ENCODE measurements at places on chromosomes 6 and 20.
A peak's percentile ranks its signal among the peaks of the same experiment; 100 is the strongest.

GRCh38 chr6:56692523-56693245, 50.0 kb upstream of the DST start:
- peak; percentile 37 for DNase-seq

DNA sequence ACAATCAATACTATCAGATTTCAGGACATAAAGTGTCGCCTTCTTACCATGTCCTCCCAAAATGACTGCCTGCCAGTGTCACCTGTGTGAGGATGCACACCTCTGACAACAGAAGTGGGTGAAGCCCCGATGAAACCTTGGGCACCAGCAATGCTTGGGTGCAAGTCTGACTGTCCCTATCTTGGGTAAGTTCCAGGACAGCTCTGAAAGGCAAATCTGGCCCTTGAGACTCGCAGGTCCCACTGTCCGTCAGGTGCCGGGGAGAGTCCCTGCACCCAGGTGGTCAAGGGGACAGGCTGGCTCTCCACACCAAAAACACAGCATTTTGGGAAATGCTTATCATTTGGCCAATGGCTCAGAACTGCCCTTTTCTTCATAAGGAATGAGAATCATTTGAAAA, 43.3 kb downstream of the EZR start:
- DNase-seq: no peak

- peak; percentile 68 for DNase-seq
Measured at GRCh38 chr20:62808211-62808865, 3.7 kb downstream of the OGFR start.

DNA sequence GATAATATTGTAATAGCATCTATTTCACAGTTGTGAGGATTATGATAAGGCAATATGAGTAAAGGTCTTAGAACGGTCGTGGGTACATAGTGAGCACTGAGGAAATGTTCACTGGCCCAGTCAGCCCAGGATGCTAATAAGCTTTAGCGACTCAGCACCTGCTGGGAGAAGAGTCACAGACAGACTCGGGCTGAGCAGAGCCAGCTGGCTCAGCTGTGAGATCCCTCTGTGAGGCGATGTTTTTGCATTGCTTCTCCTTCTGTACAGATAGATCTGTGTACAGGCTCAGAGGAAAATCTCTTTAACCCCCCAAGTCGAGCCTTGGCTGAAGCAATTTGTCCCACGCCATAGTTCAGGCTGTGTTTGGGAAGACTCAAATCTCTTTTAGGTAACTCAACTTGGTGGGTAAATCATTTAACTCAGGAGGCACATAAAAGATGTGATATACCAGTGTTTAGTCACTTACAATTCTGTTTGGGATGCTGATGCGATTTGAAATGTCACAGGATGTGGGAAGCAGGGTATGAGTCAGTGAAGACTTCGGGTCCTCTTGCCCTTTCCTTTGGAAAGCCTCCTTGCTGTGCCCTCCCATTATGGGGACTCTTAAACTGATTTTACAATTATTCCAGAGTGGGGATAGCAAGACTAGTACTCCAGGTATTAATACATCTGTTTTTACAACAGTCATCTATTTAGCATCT, 53.1 kb downstream of the PHACTR1 start:
- DNase-seq: no peak

DNA sequence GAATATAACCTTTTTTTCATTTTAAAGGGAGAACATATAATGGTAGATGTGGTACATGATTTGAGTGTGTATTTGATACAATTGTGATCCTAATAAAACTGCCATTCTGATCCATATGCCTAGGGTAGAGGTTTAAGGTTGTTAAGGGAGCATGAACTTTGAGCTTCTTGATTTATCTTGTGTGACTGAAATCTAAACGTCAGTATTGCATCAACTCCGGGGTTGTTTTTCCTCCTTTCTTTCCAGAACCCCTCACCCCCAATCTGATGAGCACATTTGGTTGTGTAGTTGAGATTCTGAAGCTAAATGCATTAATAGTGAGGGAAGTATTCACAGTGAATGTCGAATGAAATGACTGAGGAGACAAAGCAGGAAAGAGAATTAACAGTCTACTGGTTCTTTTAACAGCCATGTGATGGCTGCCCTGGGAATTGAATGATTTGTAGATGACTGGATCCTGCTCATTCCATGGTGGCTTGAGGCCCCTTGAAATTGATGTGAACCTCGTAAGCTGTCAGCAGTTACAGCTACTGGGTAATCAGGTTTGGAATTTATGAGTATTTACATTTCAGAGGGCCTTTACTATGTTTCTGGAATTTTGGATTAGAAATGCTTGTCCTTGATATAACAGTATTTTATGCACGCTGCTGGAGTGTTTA, 44.8 kb downstream of the FARS2 start:
- DNase-seq: no peak

GRCh38 chr6:1759870-1760269, 150.2 kb downstream of the FOXC1 start:
- no peak for DNase-seq

GRCh38 chr6:40417031-40417430, 170.1 kb downstream of the LRFN2 start:
- DNase-seq: no peak

DNA sequence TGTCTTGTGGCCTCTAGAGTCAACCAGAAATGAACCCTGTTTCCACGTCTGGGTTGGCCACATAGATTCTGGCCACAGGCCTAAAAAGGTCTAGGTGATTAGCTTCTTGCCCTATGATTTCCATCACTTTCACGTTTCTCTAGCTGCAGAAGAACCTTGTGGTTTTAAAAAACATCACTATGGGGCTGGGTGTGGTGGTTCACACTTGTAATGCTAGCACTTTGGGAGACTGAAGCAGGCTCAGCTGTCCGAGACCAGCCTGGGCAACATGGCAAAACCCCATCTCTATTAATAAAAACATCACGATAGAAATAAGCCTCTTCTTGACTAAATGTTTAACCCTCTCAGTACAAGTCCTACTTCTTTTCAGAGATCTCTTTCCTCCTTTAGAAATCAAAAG, 27.6 kb downstream of the POLR1C start:
- no peak for DNase-seq

DNA sequence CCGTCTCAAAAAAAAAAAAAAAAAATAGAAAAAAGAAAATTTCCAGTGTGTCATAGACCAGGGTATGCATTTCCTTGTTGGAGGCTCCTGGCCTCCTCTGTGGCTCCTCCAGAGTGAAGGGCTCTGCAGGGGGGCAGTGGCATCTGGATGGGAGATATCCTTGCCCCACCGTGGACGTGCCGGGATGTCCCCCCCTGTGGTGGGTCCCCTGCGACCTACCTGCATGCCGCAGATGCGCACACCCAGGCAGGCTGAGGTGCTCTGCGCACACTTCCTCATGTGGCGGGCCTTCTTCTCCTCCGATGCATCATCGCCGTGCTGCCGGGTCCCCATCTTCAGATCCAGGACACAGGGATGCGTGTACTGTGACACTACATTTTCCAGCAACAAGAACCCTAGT, 13.7 kb upstream of the UQCC2 start:
- DNase-seq: no peak

DNA sequence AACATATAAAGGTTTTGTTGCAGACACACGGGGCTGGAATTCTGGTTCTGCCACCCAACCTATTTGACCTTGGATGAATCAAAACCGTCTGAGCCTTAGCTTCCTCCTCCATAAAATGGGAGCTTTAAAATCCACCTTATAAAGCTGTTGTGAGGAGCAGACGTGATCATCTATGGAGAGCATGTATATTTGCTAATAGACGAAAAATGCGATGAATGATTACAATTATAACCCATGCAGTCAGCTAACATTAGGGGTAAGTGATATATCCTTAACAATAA, 586 bp upstream of the NUP153 start:
- DNase-seq: no peak

DNA sequence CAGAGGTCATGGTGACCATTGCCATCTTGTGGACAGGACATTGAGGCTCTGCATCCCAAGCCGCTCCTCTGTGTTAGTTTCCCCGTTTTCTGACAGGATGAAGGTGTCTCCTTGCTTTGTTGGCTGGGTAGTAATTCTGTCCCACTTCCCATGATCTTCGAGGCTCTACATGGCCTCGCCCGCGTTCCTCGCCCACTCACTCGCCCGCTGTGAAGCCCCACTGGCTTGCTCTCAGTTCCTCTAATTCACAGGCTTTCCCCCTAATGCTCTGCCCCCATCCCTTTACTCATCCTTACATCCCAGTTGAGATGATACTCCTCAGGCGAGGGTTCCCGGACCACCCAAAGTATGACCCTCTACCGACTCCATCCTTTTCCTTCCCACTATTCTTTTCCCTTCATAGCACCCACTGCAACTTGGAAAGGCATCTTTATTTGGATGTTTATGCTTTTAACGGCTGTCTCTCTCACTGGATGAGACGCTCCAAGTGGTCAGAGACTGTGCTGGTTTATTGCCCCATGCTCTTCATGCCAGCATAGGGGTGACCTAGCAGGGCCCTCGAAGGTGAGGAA, 511 bp upstream of the SLC35B2 start:
- DNase-seq: no peak

- DNase-seq: peak; percentile 43
Measured at GRCh38 chr6:33632558-33633039, 11.5 kb downstream of the ITPR3 start.

DNA sequence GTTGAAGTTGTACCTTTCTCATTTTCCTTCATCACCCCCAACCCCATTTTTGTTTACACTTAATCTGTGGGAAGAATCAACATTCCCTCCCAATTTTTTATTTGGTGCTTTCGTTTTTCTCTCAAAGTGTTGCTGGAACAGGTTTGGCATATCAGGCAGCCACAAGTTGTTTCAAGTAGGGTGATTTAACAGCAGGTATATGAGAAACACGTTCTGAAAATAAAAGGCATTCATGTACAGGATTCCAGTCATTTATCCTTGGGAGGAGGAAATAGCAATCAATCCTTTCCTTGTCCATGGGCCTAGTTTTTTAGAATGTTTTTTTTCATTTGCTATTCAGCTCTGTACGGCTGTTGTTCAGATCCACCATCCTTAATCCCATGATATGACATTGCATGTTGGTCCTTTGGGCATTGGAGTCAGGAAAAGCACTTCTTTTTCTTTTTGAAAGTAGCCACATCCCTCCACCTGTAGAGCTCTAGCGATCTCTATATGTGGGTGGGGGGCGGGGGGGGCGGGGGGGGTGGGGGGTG, 120.2 kb downstream of the JARID2 start:
- peak; percentile 13 for DNase-seq

- no peak for DNase-seq
Measured at GRCh38 chr6:12528136-12528535, 188.4 kb upstream of the PHACTR1 start.

DNA sequence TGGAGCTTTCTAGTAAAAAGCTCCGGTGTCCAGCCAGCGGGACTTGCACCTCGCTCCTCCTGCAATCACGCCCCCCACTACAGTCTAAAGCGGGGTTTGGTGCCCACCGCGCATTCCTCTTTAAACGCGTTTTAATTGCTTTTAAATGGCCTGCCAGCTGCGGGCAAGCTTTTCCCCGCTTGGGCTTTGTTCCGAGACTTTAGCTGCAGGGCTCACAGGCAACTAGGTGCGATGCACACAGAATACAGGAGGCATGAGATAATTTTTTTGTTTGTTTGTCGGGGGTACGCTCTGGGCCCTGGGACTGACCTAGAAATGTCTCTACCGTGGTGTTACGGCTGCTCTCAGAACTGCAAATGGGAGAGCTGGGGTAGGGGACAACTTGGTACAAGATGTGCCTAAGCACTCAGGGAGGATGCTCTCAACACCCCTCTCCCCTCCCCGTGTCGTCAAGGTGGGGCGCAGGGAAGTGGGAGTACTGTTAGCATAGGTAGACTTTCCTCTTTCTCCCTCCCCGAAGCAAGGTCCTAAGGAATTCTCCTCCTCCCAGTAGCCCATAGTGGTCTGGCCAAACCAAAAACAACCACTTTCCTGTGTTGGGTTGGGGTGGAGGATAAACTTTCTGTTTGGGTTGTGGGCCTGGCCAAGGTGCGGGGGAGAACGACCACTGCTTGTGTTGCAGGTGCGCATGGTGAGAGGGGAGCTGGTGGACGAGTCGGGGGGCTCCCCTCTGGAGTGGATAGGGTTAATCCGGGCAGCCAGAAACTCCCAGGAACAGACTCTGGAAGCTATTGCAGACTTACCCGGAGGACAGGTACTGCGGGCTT, 1.6 kb downstream of the PRDM13 start:
- no peak for DNase-seq

- DNase-seq: no peak
Measured at GRCh38 chr6:13299918-13300317, 28.4 kb downstream of the TBC1D7 start.

GRCh38 chr6:5087389-5087788, 2.2 kb downstream of the PPP1R3G start:
- DNase-seq: no peak

DNA sequence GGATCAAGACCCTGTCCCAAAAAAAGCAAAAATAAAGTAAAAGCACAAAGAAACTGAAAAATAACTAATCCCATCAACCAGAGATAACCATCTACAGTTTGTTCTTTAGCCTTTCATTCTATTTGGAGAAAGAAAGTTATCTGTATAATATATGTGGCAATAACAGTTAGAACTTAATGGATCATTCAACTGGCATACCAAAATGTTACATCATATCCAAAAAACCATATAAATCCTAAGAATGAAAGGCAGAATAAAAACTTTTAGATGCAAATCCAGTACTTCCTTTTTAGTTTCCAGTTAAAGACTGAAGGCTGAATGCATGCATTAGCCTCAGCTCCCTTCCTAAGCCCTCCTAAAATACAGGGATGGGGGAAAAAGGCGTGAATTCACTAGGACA, 25.2 kb downstream of the ILRUN start:
- DNase-seq: no peak

DNA sequence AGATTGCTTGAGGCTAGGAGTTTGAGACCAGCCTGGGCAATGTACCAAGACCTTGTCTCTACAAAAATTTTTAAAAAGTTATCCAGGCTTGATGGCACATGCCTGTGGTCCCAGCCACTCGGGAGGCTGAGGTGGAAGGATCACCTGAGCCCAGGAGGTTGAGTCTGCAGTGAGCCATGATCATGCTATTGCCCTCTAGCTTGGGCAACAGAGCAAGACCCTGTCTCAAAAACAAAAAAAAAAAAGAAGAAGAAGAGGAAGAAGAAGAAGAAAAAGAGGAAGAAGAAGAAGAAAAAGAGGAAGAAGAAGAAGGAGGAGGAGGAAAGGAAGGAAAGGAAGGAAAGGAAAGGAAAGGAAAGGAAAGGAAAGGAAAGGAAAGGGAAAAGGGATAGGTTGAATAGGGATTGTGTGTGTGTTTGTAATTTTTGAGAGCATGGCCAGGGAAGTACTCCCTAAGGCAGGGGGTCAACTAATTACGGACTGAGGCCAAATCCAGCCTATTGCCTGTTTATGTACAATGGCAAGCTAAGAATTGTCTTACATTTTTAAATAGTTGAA, 43.0 kb upstream of the ZNF217 start:
- no peak for DNase-seq

DNA sequence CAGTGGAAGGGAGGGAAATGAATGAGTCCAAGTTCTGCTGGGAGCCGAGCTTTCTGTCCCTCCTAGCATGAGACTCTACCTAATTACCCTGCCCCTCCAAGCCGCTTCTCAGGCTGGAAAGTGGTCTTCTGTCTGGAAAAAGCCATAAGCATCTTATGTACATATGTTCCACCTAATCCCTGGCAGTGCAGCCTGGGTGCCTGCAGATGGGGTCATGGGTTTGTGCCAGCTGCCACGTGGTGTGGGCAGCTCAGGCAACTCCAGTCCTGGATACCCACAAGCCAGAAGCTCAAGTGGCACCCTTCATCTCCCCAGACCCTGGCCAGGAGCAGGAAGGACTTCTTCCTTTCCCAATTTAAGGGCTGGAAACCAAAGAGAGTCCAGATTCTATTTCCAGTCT, 253.1 kb downstream of the LY86 start:
- DNase-seq: no peak

- DNase-seq: no peak
Measured at GRCh38 chr6:168122521-168122920, 43.5 kb upstream of the FRMD1 start.

GRCh38 chr20:11118802-11119380, 445.1 kb upstream of the JAG1 start:
- DNase-seq: no peak
